ENCODE measurements at places on chromosomes 11 and 22.

DNA sequence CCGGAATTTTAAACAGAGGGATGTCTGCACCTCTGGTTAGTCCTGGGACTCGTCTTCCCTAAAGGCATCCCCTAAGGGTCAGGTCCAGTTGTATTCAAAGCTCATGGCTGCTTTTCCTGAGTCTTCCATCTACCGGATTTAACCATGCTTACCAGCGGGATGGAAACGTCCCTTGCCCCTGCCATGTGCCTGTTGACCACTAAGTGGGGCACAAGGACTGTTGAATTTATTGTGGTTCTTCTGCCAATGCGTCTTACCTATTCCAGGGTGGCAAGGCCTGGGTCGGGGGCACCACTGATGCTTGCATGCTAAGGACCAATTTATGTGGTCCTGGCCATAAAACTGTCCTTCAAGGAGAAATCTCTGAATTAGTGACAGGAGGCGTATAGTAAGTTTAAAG, 25.6 kb downstream of the ANKRD42 start:
- no peak for DNase-seq

GRCh38 chr11:68211546-68211945, 1.6 kb downstream of the KMT5B start:
- no peak for DNase-seq

DNA sequence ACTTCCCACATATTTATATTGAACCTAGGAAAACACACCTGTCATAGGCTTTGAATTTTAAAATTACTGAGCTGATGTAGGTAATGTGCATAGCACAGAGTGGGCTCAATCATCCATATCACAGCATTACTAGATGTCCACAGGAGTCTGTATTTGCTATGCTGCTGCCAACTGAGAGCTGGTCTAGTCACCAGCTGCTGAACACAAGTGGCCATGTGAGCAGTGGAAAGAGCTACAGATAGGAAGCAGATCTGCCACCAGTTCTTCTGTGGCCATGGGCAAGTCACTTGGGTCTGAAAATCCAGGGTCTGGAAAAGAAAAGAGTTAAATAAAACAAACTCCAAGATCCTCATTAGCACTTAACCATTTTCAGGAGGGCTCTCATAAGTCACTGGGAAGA, 91.8 kb downstream of the APIP start:
- DNase-seq: no peak

GRCh38 chr11:117229411-117229810, 2.5 kb downstream of the PCSK7 start:
- DNase-seq: no peak

GRCh38 chr11:34416766-34417165, 22.0 kb upstream of the CAT start:
- no peak for DNase-seq

DNA sequence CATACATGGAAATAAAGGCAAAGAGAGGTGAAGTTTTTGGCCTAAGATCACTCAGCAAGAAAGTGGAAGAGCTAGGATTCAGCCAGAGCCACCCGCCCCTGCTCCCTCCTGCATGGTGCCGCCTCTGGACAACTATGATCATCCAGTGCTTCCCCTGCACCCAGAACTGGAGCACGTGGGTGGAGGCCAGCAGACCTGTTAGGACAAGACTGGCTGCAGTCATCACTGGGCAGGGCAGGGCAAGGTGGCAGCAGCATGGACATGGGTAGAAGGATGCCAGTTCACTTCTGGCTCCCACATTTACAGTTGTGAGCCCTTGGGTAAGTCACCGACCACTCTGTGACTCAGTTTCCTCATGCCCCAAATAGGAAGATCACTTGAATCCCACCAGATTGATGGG, 131.0 kb downstream of the FBXO7 start:
- DNase-seq: no peak

GRCh38 chr22:27719535-27720227, 81.9 kb downstream of the MN1 start:
- DNase-seq: no peak

GRCh38 chr11:124194293-124195188, 11.4 kb downstream of the OR10D3 start:
- DNase-seq: no peak

DNA sequence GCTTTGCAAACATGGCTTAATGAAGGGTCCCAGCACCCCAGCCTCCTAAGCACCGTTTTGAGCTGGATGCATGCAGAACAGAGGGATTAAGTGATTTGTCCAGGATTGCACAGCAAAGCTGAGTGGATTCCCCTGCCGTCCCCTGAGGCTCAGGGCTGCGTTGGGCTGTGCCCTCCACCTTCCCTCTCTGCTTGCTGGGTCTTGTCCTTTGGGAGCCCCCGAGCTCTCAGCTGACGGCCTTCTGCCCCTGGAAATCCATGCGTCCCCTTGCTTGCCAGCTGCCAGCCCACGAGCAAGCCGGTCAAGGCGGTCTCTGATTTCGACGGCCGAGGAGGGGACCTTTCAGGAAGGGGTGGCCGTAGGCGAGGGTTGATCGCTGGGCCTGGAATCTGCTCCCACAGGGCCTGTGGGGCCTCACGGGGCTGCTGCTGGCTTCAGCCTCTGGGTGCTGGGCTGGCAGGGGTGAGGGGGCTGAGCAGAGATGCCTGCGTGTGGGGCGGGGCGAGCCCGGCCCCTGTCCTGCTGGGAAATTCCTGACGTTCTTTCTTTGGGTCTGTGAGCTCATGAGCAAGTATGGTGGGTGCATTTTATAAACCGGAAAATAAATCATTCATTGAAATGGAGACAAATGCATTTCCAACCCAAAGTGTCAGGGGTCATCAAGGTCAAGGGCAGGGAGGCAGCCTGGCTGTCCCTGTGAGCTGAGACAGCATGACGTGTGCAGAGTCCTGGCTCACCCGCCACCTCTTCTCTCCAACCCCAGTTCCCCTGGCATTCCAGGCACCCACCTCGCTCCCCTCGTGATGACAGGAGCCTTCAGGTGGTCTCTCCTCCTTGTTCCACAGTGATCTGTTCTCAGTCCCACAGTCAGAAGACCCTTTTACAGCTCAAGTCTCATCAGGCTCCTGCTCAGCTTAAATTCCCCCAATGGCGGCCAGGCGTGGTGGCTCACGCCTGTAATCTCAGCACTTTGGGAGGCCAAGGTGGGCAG, 28.1 kb downstream of the FGF4 start:
- DNase-seq: no peak

- no peak for DNase-seq
These were observed 37.5 kb downstream of the ARFGAP3 start for GRCh38 chr22:42819412-42820044.

GRCh38 chr11:19658344-19658743, 54.3 kb upstream of the NAV2 start:
- no peak for DNase-seq

DNA sequence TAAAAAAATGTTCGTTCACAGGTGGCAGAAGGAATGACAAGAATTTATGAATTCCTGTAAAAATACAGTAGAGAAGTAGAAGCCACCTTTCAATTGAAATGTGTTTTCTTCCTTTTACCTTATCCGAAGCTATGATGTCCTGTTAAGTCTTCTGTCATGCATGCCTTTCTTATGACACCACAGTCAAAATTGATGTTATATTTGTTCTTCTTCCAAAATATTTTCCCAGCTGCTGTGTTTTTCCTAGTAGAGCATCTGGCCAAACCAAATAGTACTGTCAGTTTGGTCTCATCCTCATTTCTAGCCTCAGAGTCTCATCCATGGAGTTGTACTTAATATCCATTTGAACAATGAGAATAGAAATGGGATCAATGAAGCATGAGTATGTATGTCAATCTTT, 206.1 kb downstream of the PGR start:
- DNase-seq: no peak

GRCh38 chr11:28017816-28018215, 90.1 kb downstream of the KIF18A start:
- DNase-seq: no peak

DNA sequence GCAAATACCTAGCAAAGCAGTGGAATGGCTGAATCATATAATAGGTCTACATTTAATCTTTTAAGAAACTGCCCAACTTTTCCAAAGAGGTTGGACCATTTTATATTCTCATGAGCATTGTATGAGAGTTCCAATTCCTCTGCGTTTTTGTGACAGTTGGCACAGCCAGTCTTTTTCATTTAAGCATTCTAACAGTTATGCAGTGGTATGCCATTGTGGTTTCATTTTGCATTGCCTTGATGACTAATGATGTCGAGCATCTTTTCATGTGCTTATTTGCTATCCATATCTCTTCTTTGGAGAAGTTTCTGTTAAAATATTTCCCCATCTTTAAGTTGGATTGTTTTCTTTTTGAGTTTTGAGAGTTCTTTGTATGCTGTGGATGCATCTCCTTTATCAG, 38.7 kb downstream of the EIF3F start:
- DNase-seq: no peak

- DNase-seq: no peak
These were observed 240.1 kb downstream of the ST3GAL4 start for GRCh38 chr11:126595560-126595959.

DNA sequence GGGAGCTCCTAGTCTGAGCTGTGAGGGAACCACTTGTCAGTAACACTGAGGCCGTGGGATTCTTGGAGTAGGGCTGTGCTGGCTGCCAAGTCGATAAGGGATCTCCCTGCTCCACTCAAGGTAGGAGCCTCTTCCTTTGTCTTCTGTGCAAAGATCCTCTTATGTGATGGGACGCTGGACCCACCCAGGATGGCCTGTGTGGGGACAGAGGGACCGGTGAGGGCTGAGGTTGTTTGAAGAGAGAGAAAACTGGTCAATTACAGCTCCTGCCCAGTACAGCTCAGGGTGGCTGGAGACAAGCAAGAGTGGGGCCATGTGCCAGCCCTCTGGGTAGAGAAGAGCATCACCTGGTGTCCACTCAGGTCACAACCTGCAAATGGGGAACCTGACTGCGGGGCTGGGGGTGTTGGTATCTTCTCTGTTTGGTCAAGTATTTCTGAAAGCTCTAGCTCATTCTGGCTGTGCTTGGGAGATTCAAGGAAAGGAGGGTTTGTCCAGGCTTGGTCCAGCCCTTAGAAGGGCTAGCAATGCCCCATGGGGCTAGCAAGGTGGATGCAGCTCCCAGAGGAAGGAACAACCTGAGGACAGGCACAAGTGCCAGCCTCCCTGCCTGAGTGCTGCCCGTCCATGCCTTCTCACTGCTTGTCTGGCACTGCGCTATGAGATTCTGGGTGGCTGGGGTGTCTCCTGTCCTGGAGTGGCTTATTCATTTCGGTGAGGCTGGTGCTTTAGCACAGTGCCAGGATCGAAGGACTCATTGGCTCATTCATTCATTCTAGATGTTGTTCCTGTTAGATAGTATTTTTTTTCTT, 27.6 kb upstream of the BAIAP2L2 start:
- no peak for DNase-seq

DNA sequence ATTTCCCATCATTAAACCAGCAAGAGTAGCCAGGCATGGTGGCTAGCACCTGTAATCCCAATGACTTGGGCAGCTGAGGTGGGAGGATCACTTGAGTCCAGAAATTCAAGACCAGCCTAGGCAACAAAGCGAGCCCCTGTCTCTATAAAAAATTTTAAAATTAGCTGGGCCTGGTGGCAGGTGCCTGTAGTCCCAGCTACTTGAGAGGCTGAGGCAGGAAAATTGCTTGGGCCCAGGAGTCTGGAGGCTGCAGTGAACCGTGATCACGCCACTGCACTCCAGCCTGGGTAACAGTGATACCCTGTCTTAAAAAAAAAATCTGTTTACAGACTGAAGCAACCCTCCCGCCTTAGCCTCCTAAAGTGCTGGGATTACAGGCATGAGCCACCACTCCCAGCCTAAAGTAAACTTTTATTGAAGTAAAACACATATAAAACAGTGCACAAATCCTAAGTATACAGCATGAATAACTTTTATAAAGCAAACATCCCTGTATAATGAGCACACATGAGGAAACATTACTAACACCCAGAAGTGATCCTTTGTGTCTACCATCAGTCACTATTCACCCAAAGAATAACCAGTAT, 12.6 kb downstream of the UCP3 start:
- no peak for DNase-seq

DNA sequence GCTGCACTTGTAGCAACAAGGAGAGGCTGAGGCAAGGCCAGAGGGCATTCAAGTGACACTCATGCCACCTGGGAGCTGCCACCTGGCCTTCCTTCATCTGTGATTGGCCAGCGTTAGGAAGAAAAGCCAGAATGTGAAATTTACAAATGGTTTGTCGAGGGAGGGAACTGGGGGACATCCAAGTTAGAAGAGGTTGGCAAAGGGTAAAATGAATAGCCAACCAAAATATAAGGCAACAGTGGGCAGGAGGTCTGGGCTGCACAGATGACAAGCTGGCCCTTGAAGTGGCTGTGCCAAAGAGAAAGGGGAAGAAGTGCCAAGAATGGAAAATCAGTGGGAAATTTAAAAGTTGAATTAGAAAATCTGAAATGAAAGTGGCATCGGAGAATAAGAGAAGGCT, 221.4 kb downstream of the C11orf91 start:
- no peak for DNase-seq

GRCh38 chr11:76234021-76234415, 27.7 kb upstream of the WNT11 start:
- DNase-seq: no peak

DNA sequence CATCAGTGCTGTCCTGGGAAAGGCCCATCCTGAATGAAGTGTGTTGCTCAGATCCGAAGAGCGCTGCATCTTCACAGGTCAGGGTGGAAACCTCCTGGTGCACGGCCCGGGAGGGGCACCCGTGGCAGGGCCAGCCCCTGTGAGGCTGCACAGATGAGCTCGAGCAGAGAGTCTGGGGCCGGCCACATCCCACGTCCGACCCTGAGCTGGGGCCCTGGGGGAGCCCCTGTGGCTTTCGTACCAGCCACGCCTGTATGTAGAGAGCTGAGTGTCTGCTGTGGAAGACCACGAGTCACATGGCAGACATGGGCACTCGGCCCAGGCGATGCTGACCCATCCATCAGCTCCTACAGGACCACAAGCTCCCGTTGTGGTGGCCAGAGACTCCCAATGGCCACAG, 24.9 kb upstream of the SEPTIN5 start:
- no peak for DNase-seq

- DNase-seq: no peak
These were observed 197.9 kb upstream of the BDNF start for GRCh38 chr11:27898166-27898565.

- no peak for DNase-seq
These were observed 41.8 kb upstream of the SHANK2 start for GRCh38 chr11:71293961-71294782.

DNA sequence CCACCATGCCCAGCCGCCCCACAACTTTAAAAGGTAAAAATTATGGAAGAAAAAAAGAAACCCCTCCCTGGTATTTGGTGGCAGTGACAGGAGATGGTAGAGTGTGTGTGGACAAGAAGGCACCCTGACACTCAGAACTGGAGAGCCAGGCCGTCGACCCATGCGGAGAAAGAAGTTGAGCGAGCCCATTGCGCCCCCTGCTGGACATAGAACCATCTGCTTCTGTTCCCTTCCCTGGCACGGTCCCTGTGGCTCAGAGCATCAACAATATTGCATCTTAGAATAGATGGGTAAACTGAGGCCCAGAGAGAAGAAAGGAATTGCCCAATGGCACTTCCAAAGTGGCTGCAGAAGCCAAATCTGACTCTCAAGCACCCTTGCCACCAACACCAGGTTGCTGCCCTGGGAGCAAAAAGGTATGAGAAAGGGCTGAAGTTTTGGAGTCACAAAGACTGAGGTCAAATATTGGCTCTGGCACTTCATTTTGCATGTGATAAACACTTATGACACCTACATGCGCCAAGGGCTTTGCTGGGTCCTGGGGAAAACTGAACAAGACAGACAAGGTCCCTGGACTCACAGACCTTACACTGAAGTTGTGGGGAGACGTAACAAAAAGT, 8.6 kb downstream of the MRPL11 start:
- DNase-seq: peak; percentile 49

- no peak for DNase-seq
These were observed 29.3 kb downstream of the ARHGEF12 start for GRCh38 chr11:120365512-120365911.
